Heart right ventricle (tissue), 16 donors: ENCODE measurements at places on chromosomes 13 and 19. TPM values are rescaled to one million over a fixed set of nuclear protein-coding genes. Genes with fewer than 3 reads are reported as not detected.
A peak's percentile ranks its signal among the peaks of the same experiment; 100 is the strongest.

CCNE1 gene
- 2.1 TPM for polyA plus RNA-seq

- DNase-seq, result no peak
Measured at GRCh38 chr19:53894707-53895106, 12.7 kb downstream of the PRKCG start.

DNA sequence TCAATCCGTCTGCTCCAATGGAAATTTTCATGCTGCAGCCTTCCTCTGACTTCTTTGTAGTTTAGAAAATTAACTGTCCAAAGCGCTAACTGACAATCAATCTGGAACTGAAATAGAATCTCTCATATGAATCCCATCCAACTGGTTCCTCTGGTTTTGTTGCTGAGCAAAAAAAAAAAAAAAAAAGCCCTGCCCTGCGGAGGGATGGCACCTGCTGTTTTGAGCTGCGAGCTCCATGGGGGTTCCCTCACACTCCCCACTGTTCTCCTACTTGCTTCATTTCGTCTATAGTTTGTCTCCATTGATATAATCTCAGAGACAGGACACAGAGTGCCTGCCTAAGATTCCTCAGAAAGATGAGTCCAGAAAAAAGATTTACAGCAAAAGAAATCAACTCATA lies 33.4 kb downstream of the FAAP24 start:
- no peak for DNase-seq

TNNI3 gene
- 4,629 TPM for polyA plus RNA-seq

- no peak for DNase-seq
Measured at GRCh38 chr13:84902243-84902642, 897.0 kb downstream of the SLITRK6 start.

LIM2 gene
- polyA plus RNA-seq, result not detected

APOC4 gene
- not detected for polyA plus RNA-seq

DNA sequence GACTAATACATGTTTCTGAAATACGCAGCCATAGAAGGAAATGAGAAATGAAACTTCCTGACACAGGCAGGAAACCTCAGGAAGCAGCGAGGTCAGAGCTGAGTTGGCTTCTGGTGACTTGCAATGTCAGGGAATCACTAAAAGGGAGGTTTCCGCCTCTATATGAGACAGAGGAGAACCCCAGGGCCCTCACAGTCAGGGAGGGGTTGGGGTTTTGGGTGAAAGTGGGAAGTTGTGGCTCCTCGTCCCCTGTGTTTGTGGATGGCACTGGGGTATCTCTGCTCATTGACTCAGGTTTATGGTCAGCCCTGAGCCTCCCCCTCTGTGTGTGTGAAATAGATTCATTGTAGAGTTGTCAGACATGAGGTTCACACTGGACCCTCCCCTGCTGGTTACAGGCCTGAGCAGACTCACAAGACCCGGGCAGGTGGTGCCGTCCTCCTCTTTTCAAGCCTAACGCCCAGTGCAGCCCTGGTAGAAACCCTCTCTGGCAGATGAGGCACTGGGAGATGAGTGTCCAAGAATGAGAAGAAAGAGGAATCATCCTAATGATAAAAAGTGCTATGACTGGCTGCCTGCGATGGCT lies 5.5 kb upstream of the LILRA6 start:
- DNase-seq, result peak; percentile 33

DNA sequence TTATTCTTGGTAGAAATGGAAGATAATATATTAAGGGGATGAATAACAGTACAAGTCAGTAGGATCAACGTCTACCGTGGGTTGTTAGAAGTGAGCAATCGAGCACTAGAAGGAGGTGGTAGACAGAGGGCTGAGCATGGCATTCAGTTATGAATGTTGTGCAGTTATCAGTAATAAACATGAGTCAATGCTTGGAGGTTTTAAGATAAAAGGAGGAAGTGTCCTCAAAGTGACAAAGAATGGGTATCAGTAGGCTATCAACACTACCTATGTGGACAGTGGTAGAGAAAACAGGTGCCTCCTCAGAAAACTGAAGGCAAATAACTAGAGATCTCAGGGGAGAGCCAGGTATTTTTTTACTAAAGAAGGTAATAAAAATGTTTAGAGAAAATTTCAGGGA lies 1607.0 kb downstream of the PCDH9 start:
- no peak for DNase-seq

ADM5 gene
- 1.1 TPM for polyA plus RNA-seq

SMIM24 gene
- polyA plus RNA-seq, result not detected

IGFLR1 gene
- polyA plus RNA-seq, result 13.3 TPM

- no peak for DNase-seq
Measured at GRCh38 chr13:97948041-97948440, 5.4 kb upstream of the IPO5 start.

- no peak for DNase-seq
Measured at GRCh38 chr19:44772959-44773358, 4.7 kb upstream of the CBLC start.

CNN1 gene
- 114 TPM for polyA plus RNA-seq

SHANK1 gene
- 0.07 TPM for polyA plus RNA-seq

DNA sequence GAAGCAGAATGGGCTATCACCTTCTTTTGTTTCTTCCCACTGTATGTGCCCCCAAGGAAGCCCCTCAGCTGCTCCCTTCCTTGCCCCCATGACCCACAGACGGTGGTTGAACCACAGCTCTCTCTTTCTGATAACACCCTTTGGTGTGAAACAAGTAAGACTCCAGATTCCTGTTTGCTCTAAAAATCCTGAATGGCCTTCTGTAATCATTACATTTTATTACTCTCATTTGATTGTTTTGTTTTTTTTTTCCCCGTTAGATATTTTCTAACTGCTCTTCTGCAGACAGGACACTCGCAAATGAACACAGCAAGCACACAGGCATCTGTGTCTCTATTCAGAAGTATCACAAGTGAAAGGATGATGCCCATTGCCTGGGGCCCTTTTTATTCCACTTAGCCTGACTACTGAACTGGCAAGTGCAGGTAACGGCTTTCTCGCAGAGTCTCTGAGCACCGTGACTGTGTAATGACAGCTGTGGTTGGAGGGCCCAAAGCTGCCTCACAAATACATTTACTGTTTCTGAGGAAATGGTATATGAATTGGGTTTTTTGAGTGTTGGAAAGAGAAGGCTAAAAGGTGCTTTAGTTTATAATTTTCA lies 59.3 kb downstream of the OXGR1 start:
- DNase-seq, result no peak

DNA sequence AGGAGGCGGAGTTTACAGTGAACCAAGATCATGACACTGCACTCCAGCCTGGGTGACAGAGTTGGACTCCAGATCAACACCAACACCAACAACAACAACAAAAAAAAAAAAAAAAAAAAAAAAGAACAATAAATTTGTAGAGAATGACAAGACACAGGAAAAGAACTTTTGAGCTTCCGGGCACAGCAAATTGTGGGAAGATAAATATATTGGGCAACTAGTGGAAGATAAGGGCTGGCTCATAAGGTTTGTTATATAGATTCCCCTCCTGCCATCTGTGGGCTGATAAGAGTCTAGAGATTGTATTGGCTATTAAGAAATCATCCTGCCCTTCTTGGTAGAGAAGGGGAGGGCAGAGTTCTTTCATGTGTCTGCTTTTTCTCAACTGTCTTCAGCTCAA lies 33.1 kb upstream of the CYP2S1 start:
- no peak for DNase-seq

GRCh38 chr13:80274643-80275042 lies 66.3 kb downstream of the SPRY2 start:
- DNase-seq, result no peak

PLIN5 gene
- 149 TPM for polyA plus RNA-seq

- no peak for DNase-seq
Measured at GRCh38 chr13:102028868-102029267, 373.0 kb downstream of the FGF14 start.

- no peak for DNase-seq
Measured at GRCh38 chr13:40191186-40191980, 475.1 kb downstream of the FOXO1 start.

DNA sequence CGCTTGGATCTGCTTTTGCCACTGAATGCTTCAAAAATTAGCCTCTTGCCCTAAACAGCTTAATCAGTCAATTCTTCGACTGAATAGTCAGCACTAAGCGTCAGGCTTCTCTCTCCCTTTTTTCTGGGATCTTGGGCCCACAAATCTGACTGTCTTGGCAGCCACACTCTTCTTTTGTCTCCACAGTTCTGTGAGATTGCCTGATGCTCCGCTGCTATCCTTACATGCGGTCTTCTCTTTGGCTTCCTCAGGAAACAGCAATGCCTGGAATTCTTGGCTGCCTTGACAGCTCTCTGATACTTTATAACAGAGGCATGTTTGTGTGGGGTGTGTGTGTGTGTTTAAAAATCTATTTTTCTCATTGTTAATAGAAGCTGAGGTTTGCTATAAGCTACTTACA lies 32.6 kb downstream of the ERCC5 start:
- DNase-seq, result no peak

ZNF600 gene
- polyA plus RNA-seq, result 1.7 TPM

- DNase-seq, result no peak
Measured at GRCh38 chr19:12015753-12016116, 19.7 kb downstream of the ZNF433 start.

GGN gene
- not detected for polyA plus RNA-seq
